ENCODE measurements at places on chromosomes 2 and 18. TPM values are rescaled to one million over a fixed set of nuclear protein-coding genes. Genes with fewer than 3 reads are reported as not detected.

COL3A1 gene
- total RNA-seq = 458 TPM

SERPINB11 gene
- not detected for total RNA-seq

CNPPD1 gene
- total RNA-seq = 28.1 TPM

PSD4 gene
- 2.6 TPM for total RNA-seq

C2orf80 gene
- total RNA-seq = not detected

C1QL2 gene
- 0.20 TPM for total RNA-seq

SOX11 gene
- total RNA-seq = 19.2 TPM

RAPH1 gene
- total RNA-seq = 50.4 TPM

FN1 gene
- 17,010 TPM for total RNA-seq

TGFA gene
- total RNA-seq = 0.55 TPM

LIMS1 gene
- 205 TPM for total RNA-seq

STARD6 gene
- total RNA-seq = not detected

CFAP221 gene
- 0.29 TPM for total RNA-seq

RIT2 gene
- total RNA-seq = not detected

SH2D6 gene
- 0.64 TPM for total RNA-seq
